Stimulated activated CD4-positive, alpha-beta T cell treated with anti-CD3 and anti-CD28 coated beads, Interleukin-4, amount 100 ng/mL, for 24 hours (primary cell): ENCODE measurements at places on chromosomes 5 and 9.

DNA sequence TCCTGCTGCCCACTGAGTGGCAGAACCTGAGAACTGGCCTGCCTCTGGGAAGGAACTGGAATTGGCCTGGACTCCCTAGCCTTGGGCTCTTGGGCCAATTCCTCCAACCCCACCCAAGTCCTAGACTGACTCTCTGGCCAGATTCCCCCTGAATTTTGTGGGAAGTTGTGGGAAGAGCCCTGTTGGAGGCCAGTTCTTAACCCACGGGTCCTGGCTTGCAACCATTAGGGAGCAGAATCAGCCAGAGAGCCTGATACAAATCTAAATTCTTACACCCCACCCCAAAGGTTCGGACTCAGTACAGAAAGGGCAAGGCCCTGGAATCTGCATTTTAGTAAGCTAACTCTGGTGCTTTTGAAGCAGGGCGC, 125.3 kb upstream of the SLC25A48 start:
- DNase-seq, result no peak

DNA sequence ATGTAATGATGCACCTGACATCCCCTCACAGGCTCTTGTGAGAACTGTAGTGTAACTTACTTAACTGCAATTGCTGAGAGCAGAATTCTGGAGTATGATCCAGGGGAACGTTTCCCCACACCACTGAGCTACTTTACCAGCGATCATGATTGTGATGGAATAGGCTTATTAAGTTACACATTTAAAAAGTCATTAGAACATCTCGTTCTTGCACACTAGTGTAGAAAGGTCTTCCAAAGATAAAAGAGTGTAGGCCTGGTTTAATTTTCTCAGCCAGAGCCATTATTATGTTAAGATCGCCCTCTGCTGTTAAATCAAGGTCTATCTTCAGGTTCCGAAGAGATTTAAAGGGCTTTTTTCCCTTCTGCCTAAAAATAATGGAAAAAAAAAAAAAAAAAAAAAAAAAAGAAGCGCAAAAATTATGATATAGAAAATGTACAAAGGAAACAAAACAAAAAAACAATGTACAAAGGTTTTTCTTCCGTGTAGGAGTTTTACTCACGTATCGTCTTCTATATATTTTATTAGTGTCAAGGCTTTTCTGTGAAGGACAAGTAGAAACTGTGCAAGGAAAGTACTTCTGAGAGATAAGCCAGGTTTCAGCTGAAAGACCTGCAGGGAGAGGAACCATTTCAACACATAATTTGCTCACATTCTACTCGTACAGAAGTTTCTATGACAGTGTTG, 18.6 kb upstream of the MOB3B start:
- DNase-seq, result no peak

DNA sequence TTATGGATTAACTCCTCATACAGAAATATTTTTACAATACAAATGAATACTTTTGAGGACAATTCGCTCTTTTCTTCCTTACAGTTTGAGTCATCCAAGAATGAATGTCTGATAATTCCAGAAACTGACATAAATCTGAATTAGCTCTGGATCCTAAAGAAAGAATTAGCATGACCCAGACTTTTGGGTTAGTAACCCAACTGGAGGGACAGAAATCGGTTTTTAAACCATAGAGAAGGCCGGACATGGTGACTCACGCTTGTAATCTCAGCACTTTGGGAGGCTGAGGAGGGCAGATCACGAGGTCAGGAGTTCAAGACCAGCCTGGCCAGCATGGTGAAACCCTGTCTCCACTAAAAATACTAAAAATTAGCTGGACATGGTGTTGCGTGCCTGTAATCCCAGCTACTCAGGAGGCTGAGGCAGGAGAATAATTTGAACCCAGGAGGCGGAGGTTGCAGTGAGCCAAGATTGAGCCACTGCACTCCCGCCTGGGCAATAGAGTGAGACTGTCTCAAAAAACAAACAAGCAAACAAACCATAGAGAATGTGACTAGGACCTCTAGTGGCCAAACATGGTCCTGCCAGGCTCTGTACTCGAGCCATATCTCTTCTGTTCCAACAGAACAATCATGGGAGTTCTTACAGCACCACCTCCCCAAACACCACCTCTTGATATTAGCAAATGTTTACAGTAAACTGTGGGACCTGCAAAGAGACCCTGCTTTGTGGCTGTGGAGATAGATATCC, 44.8 kb downstream of the LURAP1L start:
- no peak for DNase-seq

- no peak for DNase-seq
Observed at GRCh38 chr5:24714746-24715145, 70.0 kb upstream of the CDH10 start.

DNA sequence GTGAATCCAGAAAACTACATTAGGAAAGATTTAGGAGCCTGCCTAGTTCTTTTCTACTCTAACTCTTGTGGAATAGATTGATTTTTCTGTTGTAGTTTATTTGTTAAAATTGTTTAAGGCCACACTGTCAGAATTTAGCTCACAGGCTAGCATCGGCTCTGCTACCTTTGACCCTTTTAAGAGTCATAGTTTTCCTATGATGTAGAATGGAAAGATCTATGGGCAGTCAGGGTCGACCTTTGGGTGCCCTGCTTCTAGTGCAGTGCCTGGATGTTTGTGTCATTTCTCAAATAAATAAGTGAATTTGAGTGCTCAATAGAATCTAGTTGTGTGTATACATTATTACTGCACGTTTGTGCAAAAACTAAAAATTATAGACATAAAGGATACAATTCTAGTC, 38.7 kb downstream of the BASP1 start:
- no peak for DNase-seq

GRCh38 chr9:129576546-129577543, 44.1 kb downstream of the C9orf50 start:
- no peak for DNase-seq

- DNase-seq, result no peak
Observed at GRCh38 chr5:151589878-151590570, 1.1 kb downstream of the FAT2 start.

GRCh38 chr9:126703866-126704156, 90.1 kb downstream of the LMX1B start:
- DNase-seq, result no peak

- no peak for DNase-seq
Observed at GRCh38 chr5:54745599-54745998, 228.0 kb downstream of the SNX18 start.
